Natural killer cell treated with Interleukin-12 subunit alpha and Interleukin-12 subunit beta and Interleukin-15 and Interleukin-18, amount 100 ng/mL, for 72 hours (primary cell): ENCODE measurements at places on chromosomes 4 and X.

GRCh38 chr4:183758758-183759447 lies 99.8 kb downstream of the TRAPPC11 start:
- no peak for DNase-seq

GRCh38 chr4:67365661-67366245 lies 179.6 kb downstream of the CENPC start:
- no peak for DNase-seq

DNA sequence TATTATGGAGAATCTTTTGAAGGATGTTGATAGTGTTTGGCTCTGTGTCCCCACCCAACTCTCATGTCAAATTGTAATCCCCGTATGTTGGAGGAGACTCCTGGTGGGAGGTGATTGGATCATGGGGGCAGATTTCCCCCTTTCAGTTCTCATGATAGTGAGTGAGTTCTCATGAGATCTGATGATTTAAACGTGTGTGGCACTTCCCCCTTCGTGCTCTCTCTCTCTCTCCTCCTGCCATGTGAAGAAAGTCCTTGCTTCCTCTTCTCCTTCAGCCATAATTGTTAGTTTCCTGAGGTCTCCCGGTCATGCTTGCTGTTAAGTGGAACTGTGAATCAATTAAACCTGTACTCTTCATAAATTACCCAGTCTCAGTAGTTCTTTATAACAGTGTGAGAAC lies 166.1 kb upstream of the NUDT6 start:
- no peak for DNase-seq

GRCh38 chr4:87305562-87305961 lies 17.1 kb downstream of the HSD17B13 start:
- DNase-seq, result no peak

DNA sequence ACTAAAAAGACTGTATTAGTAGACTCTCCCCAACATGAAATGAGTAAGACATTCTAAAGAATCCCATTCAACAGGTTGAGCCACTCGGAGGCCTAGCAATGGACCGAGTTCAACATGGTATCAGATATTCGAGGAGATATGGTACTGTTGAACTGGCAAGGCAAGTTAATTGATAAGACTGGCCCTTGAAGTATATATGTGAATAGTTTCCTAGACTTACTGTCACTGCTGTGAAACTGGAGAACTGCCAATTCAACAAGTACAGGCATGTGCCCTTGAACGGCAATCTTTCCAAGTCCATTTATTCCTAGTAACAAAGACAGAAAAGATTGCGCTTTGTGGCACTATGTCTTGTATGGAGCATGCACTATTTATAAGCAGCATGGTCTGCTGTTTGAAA lies 24.4 kb downstream of the FAT1 start:
- no peak for DNase-seq

- no peak for DNase-seq
Observed at GRCh38 chrX:118496763-118497079, 1.1 kb downstream of the DOCK11 start.

DNA sequence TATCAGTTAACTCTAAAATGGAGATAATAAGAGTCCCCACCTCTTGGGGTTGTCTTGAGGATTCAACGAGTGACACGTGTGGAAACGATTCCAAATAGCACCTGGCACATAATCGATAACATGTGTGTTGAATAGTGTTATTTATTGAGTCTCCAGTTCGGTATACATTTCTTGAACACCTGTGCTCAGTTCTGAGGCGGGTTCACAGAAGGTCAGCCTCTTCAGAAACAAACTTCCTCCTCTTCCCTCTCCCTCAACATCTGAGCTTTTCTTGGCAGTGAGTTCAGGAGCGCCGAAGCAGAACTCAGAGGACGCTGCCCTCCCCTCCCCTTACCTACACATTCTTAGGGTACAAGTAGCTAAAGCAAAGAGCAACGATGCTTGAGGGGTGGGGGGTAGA lies 934 bp downstream of the PDHA1 start:
- DNase-seq, result no peak

DNA sequence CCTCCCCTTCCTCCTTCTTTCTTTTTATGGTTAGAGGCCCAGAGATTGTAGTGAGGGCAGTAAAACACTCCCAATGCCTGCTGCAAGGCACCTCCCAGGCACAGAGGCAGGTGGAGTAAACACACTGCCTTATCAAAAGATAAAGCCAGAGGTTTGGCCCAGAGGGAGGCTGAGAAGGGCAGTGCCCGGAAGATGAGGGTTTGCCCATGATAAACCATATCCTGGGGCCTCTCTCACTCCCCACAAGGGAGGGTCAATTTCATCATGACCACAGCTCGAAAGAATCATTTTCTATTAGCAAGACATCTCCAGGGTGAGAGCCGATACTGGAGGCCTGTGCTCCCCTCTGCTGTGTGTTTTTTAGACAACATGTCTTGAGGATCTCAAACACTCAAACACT lies 98.5 kb upstream of the FAM9C start:
- DNase-seq, result no peak

DNA sequence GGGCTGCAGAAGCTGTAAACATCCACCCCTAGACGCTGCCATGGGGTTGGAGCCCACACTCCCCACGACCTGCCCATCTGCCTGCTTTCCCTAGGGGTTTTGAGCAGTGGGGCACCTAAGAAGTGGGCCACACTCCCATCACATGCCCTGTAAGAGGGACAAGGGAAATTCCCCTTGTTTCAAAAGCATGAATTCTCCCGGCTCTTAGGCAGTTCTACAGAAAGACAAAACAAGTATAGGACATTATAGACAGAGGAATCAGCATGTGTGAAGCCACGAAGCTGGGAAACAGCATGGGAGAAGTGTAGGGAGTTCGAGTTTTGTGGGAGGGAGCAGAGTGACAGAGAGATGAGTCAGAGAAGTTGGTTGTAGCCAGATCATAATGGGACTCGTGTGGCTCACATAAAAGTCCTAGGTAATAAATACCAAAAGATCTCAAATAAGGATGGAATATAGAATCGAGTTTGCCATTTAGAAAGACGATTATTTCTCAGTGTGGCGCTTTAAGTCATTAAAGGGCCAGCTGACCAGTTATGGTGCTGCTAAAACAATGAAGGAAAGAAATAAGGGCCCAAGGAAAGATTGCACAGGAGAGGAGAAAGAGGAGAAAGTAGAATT lies 23.9 kb downstream of the APOO start:
- DNase-seq, result no peak

DNA sequence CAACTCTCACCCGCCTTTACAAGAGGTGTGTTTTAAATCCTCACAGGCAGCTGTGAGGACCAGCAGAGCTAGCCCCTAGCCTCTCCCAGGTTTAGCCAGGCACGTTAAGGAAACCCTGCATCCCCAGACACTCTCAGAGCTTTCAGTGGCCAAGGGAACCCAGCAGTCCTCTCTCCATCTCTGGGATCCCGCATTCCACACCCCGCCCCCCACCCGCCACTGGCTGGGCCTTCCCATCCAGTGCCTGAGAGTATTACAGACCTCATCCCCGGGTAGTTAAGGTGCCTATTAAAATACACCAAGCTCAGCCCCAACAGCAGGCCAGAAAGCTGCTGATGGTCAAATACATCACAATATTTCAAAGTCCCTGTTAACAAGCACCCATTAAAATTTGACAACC lies 256.2 kb downstream of the BCOR start:
- DNase-seq, result no peak

GRCh38 chr4:123783151-123783790 lies 386.7 kb downstream of the SPRY1 start:
- no peak for DNase-seq

- no peak for DNase-seq
Observed at GRCh38 chrX:13389501-13389900, 69.6 kb upstream of the ATXN3L start.

- no peak for DNase-seq
Observed at GRCh38 chr4:145839151-145839550, 99.5 kb downstream of the ZNF827 start.

GRCh38 chr4:76308548-76308947 lies 2.0 kb downstream of the STBD1 start:
- no peak for DNase-seq

GRCh38 chr4:78047366-78047765 lies 9.8 kb upstream of the FRAS1 start:
- DNase-seq, result no peak

DNA sequence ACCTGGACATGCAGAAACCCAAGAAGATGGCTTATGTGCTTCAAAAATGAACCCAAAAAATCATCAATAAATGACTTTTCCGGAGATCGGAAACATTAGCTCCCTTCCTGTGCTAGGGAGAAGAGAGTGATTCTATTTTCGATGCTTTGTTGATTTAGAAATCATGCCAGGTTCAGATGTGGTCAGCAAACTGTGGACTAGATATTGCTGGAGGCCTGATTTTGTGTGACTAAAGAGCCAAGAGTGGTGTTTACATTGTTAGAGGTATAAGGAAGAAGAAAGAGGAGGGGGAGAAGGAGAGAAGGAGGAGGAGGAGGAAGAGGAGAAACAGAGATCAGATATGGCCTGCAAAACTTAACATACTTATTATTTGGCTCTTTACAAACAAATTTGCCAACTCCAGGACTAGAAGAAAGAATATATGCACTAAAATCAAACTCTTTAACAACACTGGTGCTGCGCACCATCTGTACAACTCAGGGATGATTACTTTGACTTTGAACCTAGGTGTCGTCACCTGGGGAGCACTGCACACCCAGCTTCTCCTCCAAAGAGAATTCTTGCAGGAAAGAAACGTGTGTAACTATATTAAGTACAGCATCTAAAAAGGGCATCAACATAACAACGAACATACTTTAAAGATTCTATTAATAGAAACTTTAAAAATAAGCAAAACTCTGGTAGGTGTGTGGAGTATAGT lies 664.9 kb upstream of the LCORL start:
- no peak for DNase-seq

DNA sequence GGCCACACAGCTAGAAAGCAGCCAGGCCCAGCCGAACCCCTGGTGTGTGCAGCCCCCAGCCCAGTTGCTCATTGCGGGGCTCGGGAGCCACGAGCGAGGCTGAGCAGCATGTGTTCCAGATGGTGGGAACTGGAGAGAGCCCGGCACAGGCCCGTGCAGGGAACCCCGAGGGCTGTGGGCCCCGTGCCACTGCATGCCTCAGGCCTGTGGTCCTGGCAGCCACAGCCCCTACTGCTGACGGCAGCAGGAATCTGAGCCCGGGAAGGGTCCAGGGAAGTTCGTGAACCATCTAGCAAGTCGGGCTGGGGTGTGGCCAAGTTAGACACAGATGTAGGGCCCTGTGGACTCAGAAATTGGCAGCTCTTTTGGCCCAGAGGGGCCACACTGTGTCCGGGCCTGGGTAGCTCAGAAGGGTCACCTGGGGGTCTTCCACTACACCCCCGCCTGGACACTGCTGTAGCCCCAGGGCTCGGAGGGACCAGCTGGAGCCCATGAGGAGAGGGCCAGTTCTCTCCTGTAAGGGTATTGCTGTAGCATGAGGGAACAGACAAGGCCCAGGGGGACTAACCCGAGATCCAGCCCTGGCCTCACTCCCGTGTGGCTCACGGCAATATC lies 12.1 kb downstream of the HTRA3 start:
- DNase-seq, result no peak

DNA sequence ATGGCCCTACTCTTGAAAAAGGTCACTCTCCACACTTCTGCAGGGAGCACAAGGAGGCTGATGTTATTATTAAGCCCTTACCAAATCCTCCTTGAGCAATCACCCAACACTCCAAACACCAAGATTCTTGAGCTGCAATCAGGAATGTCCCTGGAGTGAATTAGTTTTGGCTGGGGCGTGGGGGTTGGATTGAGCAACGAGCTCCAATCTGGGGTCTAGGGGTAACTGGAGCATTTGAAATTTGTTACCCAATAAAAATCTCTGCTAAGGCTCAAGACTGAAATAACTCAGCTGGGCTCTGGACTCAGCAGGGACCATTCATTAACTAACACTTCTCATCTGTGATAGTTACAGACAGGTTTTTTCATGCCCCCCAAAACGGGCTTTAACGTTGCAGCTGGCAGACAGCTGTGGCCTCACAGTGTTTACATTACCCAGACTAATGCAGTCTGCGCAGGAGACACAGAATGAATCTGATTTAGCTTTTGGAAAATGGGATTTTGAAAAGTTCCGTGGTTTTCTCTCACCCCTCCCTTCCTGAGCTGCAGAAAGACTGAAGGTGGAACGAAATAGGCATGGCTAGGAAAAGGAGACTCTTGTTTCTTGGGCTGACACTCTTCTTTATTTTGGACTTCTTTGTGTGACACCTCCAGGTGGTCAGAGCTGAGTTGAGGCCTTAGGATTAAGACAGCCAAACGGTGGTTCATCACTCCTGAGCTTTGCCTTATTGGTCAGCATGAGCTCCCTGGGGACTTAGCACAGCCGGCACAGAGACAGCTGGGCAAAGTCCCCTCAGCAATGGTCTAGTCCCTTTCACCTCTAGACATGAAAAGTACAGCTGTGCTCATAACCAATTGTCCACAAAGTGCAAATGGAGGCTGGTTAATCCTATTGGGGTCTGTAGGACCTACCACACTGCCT lies 26.6 kb downstream of the PLAC1 start:
- DNase-seq, result no peak

- DNase-seq, result no peak
Observed at GRCh38 chr4:60805500-60806313, 394.4 kb upstream of the ADGRL3 start.

GRCh38 chrX:53481093-53481492 lies 46.9 kb upstream of the HSD17B10 start:
- DNase-seq, result no peak

- no peak for DNase-seq
Observed at GRCh38 chr4:101066626-101067170, 280.6 kb downstream of the PPP3CA start.

DNA sequence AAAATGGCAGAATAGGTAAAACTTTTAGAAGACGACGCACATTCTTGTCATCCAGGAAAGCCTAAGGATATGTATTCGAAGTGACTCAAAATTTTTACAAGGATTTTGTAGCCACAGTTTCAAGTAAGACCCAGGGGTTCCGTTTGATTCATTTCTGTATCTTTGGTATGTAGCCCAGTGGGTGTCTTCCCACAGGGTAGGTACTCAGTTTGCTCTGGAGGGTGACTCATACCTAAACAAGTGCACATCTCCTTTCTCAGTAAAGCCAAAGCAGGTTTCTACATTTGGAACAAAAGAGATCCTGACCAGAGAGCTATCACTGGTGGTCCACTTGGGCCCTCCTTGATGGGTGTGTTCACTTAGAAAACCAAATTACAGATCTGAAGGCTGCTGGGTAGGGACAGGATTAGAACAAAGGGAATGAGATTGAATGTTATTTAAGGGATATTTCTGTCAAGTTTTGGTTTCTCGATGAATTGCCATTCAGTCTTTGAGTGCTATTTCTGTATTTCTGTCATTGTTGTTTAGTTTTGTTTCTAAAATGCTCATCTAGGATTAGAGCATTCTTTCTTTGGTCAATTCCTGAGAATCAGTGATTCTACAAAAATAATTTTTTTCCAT lies 56.1 kb downstream of the PLS3 start:
- DNase-seq, result no peak

DNA sequence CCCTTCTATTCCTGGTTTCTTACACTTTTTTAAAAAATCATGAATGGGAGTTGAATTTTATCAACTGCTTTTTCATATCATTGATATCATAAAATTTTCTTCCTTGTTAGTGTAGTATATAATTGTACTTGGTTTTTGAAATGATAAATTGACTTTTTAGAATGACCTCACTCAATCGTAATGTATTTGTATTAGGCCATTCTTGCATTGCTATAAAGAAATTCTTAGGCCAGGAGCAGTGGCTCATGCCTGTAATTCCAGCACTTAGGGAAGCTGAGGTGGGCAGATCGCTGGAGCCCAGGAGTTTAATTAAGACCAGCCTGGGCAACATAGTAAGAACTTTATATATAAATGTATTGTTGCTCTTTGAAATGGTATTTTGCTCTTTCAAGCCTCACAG lies 6.3 kb downstream of the EXOC1 start:
- DNase-seq, result no peak

- no peak for DNase-seq
Observed at GRCh38 chr4:112279882-112280315, 5.8 kb downstream of the TIFA start.
